ENCODE measurements at places on chromosomes 6 and 20. TPM values are rescaled to one million over a fixed set of nuclear protein-coding genes. Genes with fewer than 3 reads are reported as not detected.

GRCh38 chr6:39227476-39227875 is 1.8 kb downstream of the KCNK5 start:
- DNase-seq, result no peak

DNA sequence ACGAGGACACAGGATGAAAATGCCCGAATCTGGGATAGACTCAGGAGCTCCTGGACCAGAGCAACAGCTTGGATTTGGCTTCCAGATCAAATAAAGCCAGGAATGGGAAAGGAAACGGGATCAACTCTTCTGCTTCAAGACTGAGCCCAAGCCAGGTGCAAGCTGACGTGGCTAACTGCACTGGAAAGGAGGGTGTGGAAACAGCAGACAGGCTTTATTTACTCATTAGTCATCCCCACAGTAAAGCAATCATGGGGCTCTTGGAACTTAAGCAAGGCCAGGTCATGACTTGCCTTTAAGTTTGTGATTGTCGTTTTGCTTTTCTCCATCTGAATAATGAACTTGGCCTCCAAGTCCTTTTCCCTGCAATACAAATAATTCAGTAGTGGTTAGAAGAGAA is 45.2 kb downstream of the KIF16B start:
- no peak for DNase-seq

DNA sequence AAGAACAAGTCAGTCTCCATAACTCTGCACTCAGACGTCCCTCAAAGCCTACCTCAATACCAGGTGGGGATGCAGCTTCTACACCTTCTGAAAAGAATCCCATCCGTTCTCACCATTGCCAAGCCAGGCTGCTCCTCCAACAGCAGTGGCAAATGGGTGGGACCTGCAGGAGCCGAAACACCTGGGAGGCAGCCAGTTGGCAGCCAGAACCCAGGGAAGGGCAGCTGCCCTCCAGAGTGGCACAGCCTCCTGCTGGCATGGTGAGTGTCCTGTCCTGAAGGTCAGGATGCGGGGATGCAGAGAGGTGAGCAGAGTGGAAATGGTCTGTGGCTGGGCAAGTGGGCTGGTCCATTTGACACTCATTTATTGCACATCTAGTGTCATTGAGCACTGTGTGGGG is 210.6 kb upstream of the CDH4 start:
- no peak for DNase-seq

DNA sequence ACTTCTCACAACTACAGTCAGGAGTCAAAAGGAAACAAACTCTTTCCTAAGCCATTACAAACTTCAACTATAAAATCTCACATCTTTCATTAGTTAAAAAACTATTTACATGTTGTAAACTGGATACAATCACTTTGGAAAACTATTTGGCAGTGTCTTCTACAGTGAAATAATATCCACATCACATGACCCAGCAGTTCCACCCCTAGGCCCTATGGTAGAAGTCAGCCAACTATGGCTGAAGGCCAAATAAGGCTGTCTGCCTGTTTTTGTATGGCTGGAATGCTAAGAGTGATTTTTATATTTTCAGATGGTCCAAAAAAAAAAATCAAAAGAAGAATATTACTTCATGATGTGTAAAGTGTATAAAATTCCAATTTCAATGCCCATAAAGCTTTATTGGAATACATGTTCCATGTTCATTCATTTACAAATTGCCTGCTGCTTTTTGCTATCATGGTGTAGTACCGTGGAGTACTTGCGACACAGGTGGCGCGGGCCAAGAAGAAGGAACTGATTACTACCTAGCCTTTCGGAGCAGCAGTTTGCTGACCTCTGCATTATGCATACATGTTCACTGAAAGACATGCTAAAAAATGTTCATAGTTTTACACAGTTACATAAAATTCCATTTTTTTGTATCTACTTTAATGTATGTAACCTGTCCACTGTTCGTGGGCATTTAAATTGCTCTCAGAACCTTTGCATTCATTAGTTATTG is 129.0 kb downstream of the KIF16B start:
- peak; percentile 28 for DNase-seq

DNA sequence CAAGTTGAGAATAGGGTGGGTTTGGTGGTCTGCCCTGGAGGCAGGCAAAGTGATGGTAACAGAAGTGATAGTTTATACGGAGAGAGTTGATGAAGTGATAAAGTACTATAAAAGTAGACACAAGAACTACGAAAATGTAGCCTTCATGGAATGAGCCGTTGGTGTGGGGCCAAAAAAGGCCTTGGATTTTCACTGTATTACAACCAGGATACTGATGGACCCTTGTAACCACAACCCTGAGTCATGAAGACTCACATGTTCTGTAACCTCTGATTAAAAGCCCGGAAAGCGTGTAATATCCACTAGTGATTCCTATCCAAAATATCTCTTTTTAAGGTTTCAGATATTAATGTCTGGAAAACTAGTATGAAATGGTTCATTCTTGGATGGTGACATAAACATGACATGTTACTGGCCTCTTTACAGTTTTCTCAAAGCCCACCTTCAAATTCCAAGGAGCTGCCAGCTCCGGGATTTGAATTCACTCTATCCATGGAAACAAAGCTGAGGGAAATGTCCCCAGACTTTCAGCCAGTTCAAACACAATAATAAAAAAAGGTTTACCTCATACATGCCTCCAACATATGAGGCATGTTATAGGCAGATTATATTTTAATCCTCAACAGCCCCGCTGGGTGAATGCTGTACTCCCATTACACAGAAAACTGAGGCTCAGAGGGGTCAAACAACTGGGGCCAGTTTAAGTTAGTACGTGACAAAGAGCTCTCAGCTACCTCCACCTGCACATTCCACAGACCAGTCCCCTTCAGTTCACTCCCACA is 55.4 kb downstream of the MRPL14 start:
- DNase-seq, result no peak

GRCh38 chr6:165799391-165800153 is 136.5 kb upstream of the PDE10A start:
- DNase-seq, result peak; percentile 65

- DNase-seq, result no peak
Measured at GRCh38 chr6:41974281-41974825, 32.7 kb upstream of the CCND3 start.

DNA sequence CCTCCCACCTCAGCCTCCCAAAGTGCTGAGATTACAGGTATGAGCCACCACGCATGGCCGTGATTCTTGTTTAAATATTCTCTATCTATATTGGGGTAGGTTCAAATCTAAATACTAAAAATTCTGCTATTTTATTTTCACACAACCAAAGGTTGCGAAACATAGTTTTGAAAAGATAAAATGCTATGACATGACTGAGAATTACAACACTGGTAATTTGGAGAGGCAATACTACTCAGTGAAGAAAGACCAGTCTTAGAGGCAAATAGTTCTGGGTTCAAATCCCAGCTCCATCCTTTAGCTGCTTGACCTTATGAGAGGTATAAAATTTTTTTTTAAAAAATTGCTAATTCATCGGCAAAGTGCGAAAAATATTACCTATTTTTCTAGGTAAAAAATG is 137.0 kb upstream of the PREP start:
- DNase-seq, result no peak

GRCh38 chr6:71496018-71496721 is 207.6 kb downstream of the OGFRL1 start:
- DNase-seq, result peak; percentile 28

GRCh38 chr6:147684906-147685305 is 176.4 kb downstream of the SAMD5 start:
- DNase-seq, result no peak

The UCKL1 gene
- total RNA-seq, result 59.9 TPM

GRCh38 chr6:123203928-123204327 is 207.9 kb downstream of the CLVS2 start:
- no peak for DNase-seq

- no peak for DNase-seq
Measured at GRCh38 chr20:25437153-25437581, 29.7 kb downstream of the GINS1 start.

The DOP1A gene
- total RNA-seq, result 17.7 TPM

The OXT gene
- total RNA-seq, result not detected

- DNase-seq, result no peak
Measured at GRCh38 chr6:10175362-10175761, 239.5 kb downstream of the TFAP2A start.

GRCh38 chr6:161429921-161430490 is 156.1 kb upstream of the AGPAT4 start:
- no peak for DNase-seq

The RIPPLY2 gene
- total RNA-seq, result not detected

Measured in left ventricle myocardium superior (tissue), 1 donor.